ENCODE measurements at places on chromosomes 5 and 9.

DNA sequence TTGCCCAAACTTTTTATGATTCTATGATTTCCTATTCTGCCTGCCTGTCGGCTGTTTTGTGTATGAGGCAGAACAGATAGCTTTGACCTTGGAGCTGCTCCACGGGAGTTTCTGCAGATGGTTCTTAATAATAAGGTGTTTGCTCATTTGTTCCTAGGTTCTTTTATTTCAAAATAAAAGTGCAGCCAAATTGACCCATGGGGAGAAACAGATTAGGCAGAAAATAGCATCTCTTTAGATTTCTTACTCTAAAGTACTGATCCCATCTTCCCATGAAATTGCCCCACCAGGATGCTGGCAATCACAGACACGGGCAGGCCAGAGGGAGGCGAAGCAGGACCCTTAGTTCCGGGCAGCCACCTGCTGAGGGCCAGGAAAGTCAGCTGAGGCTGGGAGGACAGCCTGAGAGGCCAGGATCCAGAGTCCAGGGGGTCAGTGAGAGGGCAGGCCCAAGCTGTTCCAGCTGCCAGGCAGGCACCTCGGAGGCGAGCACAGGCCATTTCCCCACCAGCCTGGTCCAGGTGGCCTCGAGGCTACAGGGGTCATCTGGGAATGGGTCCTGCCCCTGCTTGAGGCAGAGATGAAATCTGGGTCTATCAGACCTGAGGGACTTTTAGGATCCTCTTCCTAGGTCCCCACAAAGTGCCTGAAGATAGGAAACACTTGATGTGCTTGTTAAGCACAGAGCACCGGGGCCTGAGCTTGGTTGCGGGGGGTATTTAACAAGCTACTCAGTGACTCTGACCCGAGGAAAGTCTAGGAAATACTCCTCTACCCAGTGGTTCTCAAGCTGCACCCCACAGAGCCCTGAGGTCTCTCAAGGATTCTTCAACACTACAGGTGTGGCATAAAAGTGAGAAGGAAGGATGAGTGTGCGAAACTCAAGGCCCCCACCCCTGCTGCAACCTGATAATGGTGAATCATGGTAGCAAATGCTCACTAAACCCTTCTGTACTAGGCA lies 145.4 kb downstream of the CMYA5 start:
- DNase-seq = no peak

DNA sequence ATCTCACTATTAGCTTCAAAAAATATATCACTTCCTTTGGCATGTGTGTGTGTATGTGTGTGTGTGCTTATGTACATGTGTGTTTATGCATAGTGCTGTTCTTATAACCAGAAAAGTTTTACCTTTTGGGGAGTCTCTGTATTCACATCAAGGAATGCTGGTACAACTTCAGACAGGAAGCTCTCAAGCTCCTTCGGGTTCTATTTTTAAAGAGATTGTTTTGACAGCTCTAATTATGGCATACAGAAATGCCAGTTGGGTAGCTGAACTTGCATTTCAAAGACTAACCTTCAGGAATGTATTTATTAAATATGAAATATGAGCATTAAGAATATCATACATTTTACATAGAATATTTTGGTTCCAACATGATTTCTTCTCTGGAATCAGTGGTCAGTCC lies 163.1 kb downstream of the DTWD2 start:
- no peak for DNase-seq

DNA sequence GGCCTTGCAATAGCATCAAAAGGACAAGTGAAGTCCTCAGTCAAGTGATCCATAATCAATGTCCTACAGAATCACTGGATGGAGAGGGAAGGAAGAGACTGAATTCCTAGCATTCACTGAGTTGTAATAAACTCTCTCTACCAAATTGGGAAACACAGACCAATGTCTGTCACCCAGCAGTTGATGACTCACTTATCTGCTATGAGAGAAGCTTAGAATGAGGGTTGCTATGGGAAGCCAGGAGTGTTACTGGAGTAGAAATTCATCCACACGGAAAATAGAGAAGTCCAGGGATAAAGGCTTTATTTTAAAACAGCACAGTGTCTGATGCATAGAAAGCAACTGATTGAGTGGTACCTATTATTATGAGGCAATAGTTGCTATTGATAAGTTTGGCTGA lies 407.4 kb downstream of the BRINP1 start:
- DNase-seq = no peak

DNA sequence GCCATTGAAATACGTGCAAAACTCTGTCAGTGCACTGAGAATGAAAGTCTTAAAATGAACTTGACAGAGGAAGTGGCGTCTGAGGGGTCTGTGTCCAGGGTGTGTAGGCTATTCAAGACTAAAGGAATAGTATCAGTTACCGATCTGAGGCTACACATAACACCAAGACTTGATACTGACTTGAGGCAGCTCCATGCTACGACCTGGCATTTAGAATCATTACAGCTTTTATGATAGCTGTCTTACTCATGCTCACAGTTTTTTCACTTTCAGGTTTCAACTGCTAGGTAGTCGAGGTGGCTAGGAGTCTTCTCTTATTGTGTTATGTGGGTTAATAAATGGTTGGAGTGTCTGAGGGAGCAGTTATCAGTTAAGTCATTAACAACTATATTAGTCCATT lies 92.8 kb upstream of the SLCO6A1 start:
- DNase-seq = peak; percentile 3

GRCh38 chr9:125487842-125488241 lies 219.2 kb downstream of the MAPKAP1 start:
- no peak for DNase-seq

- no peak for DNase-seq
These were observed 354.2 kb downstream of the MRPS30 start for GRCh38 chr5:45162974-45163373.

DNA sequence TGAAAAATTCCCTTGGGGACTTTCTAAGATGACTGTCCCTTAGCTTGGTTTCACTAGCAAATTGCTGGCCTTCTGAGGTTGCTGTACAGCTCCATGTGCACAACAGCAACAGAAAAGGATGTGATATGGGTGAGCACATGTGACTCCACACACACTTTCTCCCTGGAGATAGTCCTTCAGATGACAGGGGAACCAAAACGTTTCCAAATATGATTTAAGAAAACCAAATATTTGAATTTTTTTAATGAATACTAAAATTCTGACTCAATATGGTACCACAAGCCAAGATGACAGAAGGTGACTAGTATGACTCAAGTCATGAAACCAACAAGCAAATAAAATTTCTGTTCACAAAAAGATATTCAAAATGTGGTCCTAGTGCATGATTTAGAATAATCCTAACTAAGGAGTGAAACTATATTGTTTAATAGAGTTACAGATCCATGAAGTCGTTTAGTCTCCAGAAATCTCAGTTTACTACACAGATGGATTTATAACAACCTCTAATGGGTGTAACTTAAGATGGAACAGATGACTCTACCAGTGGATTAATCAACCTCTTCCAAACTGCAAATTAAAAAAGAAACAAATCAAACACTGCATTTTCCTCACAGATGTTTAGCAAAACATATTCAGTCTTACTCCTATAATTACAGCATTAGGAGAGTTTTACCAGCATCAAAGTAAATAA lies 144.8 kb upstream of the PIK3R1 start:
- peak; percentile 8 for DNase-seq

- no peak for DNase-seq
These were observed 75.0 kb downstream of the WNK2 start for GRCh38 chr9:93258818-93259489.

- DNase-seq = no peak
These were observed 70.2 kb upstream of the SLC27A6 start for GRCh38 chr5:128895122-128895521.

DNA sequence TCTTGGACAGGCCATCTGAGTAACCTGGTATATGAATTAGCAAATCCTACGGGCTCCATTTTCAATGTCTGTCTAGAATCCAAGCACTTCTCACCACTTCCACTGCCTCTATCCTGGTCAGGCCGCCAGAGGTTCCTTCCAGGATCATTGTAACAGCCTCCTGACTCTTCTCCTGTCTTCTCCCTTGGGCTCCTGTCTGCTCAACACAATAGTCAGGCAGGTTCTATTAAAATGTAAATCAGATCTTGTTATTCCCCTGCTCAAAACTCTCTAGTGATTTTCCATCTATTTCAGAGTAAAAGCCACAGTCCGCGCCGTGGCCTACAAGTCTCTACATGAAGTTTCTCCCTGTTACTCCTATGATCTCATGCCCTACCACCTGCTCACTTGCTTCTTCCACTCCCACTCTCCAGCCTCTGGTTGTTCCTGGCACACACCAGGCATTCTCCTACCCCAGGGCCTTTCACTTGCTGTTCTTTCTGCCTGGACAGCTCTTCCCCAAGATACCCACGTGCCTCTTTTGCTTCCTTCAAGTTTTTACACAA lies 21.7 kb downstream of the ZNF366 start:
- DNase-seq = no peak

GRCh38 chr5:80101993-80102392 lies 66.8 kb downstream of the THBS4 start:
- no peak for DNase-seq

GRCh38 chr9:29393064-29393463 lies 1819.8 kb upstream of the C9orf72 start:
- DNase-seq = no peak

DNA sequence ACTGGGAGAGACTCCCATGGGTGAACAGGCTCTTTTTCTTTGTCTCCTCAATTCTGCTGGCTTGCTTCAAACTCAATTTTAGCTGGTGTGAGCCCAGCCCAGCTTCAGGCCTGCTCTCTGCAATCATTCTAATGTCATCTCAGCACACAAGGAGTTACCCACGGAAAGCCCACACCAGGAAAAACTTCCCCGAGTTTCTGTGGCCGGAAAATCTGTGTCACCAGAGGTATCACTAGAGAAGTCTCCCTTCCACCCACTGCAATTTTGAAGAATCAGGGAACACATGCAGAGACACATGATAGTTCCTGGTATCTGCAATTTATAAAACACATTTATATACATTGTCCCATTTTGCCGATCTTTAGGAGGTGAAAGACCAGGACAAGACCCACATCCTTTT lies 13.5 kb upstream of the NDFIP1 start:
- peak; percentile 79 for DNase-seq

- no peak for DNase-seq
These were observed 110.4 kb upstream of the LIFR start for GRCh38 chr5:38666668-38667498.

DNA sequence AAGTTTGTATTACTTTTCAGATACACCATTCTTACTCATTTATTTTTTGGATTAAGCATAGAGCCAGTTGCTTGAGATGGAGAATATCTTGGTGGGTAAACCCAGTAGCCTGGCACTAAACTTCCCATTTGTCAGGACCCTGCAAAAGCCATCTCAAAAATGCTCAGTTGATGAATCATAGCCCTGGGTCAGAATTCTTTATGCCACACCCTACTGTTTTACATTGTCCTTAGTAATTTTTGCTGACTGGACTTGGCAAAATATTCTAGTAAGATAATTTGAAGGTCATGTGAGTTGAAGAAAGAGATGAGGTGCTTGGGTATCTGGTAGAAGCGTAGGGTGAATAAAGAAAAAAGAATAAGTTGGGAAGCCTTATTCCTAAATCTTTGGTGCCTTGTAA lies 50.7 kb downstream of the C7 start:
- no peak for DNase-seq

- no peak for DNase-seq
These were observed 25.6 kb downstream of the CARNMT1 start for GRCh38 chr9:75002422-75003023.

DNA sequence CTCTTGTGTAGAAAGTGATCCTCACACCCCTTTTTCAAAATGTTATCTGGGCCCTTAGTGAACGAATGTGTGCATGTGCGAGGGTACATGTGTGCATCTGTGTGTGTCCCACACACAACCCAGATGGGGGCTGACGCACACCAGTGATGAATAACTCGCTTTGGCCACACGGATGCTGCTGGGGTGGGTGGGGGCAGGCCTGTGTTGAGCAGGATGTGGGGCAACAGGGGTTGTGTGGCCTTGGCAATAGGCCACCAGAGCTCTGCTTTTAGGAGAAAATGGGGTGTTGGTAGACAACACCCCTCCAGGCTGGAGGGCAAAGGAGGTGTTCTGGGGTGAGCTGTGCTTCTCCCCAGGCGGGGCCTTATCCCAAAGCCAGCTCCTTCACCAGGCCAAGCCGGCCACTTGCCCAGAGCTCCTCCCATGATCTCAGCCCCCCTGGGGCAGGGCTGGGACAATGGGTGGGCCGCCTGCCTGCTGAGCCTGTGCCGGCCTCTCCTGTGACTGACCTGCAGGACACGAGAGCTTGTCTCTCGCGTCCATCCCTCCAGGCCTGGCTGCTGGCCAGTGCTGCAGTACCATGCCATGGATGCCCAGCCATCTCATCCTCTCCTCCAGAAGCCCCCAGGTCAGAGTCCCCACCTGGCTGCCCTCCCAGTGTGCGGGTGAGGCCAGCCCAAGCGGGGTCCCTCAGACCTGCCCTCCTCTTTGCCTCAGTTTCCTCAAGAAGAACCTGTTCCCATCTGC lies 1.7 kb downstream of the DBN1 start:
- DNase-seq = no peak

DNA sequence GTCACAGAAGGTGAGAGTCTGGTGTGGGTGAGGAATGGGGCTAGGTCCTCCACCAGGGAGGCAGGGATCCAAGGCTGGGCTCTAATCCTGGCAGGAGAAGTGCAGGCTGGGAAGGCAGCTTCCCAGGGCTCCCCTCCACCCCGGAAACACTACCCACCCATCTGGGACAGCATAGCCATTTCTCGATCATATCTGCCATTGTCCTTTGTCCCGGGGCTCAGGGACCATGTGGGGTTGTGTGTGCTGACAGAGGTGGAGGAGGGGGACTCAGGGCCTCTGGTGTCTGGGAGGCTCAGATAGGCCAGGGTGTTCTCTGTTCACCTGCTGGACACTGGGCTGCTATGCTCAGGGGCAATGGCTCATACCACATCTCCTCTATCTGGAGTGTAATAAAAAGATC lies 32.2 kb upstream of the STRBP start:
- DNase-seq = no peak

- no peak for DNase-seq
These were observed 144.3 kb downstream of the MUSK start for GRCh38 chr9:110812886-110813285.

GRCh38 chr5:15604986-15605385 lies 105.0 kb downstream of the FBXL7 start:
- no peak for DNase-seq

- no peak for DNase-seq
These were observed 373.7 kb downstream of the ENC1 start for GRCh38 chr5:74266836-74267235.

All from stimulated activated CD4-positive, alpha-beta T cell treated with anti-CD3 and anti-CD28 coated beads, Interleukin-4, amount 100 ng/mL, for 24 hours (primary cell).